Dermis microvascular lymphatic vessel endothelial cell (primary cell): ENCODE measurements at places on chromosomes 7 and 10.

DNA sequence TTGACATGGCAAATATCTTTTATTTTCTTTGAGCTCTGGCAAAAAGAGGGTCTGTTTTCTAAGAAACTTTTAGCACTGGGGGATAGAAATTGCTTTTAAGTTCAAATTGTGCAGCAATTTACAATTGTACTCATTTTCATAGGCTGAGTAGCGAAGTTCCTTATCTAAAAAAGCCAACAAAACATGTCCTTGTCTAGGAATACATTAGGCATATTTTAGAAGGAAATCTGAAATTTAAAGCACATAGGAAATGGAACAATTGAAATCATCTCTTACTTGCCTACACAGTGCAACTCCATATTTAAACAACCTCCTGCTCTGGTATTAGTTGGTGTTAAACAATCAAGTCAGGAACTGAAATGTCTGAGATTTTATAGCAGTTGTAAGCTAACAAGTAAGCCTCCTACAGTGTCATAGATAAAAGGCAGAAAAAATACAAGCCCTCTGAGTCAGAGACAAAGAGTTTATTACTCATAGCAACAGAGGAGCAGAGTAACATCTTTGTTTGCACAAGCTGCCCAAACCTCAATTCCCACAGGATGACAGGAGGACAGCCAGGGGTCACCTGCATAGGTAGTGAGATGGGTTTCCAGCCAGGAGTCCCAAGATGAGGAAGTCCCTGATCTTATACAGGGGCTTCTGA, 280.2 kb upstream of the HGF start:
- DNase-seq: no peak

GRCh38 chr10:44233561-44234482, 151.1 kb downstream of the CXCL12 start:
- DNase-seq: no peak

DNA sequence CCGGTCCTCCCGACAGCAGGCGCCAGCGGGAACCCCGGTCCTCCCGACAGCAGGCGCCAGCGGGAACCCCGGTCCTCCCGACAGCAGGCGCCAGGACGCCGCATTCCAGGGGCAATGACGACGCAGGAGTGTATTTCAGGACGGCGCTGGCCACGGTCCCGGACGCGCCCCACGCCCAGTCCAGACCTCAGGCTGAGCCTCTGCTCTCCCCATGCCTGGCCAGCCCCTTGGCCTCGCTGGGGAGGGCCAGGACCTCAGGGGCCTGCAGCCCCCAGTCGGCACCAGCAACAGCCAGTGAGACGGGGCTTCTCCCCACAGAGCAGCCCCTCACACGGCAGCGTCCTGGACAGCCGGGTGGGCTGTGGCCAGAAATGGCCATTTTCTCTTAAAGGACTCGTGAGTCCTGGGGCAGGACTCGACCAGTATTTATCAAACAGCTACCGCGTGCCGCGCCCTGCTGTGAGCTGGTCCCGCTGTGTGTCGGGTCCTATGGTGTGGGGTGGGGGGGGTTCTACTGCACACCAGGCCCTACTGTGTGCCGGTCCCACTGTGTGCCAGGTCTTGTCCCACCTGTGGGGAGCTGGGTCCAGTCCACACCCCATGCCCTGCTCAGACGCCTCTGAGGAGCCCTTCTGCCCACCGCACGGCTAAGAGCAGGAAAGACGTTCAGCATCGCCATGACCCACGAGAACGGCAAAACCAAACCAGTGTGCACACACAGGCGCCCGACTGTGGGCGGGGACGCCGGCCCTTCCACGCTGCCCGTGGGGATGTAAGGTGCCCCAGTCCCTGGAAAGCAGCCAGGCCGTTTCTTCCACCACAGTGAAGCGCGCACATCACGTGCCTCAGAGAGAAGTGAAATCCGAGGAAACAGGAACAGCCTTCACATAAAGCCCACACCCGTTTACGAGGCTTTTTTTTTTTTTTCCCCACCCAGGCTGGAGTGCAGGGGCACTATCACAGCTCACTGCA, 33.3 kb downstream of the GET4 start:
- DNase-seq: peak; percentile 16

GRCh38 chr10:50470345-50470744, 153.4 kb downstream of the SGMS1 start:
- no peak for DNase-seq

DNA sequence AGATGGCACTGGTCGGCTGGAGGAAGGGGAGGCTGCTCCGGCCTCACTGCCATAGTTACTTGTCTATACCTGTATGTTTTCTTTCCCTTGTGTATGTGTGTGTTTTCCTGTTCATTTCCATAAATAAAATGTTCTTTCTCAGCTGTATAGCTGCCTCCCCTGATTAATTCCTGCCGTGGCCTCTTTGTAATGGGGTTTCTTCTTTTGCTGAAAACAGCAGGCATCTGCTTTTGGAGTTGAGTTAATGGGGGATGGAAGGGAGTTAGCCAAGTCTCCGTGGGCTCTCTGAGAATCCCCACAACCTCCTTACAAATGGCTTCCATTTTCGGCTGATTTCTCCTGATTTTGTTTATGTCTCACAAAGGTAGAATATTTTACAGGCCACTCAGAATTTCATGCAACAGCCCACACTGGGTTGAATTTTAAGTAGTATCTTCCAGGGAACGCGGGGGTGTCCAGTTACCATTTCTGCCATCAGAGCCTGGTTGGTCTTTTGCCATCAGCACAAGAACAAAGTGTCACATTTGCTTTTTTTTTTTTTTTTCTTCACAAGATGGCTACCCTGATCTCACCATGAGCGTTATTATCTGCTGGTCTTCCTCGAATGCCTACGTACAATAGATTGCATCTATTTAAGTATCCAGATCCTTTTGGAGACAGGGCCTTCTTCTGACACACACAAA, 88.1 kb upstream of the NRP1 start:
- DNase-seq: no peak

GRCh38 chr7:82049442-82049841, 279.6 kb upstream of the HGF start:
- DNase-seq: peak; percentile 6

DNA sequence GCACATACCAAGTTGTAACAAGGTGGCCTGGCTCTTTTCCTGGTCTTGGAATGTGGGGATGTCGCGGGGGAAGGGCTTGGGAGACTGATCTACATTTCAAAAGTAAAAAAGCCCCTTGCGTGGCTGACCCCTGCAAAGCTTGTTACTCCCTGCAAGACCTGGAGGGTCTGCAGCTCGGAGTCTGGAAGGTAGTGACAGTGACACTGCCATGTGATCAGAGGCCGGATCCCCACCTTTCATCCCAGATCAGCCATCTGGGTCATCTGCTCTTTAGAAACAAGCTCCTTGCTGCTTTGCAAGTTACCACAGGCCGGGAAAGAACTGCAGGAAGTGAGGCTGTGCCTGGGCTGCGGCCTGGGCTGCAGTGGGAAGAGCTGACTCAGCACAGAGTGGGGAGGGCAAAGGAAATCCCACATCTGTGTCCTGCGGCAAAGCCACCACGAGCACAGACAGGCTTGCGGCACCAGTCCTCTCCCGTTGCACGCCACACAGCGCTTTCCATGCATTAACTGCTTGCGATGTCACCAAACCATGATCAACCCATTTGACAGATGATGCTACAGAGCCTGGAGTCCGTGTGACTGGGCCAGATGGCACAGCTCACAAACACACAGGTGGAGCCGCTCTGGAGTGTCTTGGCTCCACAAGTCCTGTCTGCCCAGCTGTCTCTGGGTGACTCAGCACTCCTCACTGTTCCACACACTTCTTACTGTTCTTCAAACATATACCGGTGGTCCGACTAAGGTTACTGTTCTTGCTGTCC, 97.7 kb downstream of the SH3PXD2A start:
- peak; percentile 86 for DNase-seq

DNA sequence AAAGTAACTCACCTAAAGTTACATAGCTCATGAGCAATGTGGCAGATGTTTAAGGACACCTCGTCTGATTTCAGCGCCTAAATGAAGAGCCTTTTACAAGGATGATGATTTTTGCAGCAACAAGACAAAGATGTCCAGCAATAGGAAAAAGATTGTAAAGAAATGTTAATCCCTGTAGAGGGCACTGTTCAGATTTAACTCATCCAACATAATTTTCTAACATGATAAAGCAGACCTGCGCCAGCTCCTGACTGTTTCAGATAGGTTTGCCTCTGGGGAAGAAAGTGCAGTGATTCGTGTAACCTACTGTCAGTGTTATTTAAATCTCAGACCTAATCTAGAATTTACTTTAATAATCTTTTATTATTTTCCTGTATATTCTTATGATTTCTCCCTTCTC, 595.2 kb downstream of the AUTS2 start:
- no peak for DNase-seq

GRCh38 chr10:48251152-48251524, 23.4 kb downstream of the FRMPD2 start:
- DNase-seq: no peak

DNA sequence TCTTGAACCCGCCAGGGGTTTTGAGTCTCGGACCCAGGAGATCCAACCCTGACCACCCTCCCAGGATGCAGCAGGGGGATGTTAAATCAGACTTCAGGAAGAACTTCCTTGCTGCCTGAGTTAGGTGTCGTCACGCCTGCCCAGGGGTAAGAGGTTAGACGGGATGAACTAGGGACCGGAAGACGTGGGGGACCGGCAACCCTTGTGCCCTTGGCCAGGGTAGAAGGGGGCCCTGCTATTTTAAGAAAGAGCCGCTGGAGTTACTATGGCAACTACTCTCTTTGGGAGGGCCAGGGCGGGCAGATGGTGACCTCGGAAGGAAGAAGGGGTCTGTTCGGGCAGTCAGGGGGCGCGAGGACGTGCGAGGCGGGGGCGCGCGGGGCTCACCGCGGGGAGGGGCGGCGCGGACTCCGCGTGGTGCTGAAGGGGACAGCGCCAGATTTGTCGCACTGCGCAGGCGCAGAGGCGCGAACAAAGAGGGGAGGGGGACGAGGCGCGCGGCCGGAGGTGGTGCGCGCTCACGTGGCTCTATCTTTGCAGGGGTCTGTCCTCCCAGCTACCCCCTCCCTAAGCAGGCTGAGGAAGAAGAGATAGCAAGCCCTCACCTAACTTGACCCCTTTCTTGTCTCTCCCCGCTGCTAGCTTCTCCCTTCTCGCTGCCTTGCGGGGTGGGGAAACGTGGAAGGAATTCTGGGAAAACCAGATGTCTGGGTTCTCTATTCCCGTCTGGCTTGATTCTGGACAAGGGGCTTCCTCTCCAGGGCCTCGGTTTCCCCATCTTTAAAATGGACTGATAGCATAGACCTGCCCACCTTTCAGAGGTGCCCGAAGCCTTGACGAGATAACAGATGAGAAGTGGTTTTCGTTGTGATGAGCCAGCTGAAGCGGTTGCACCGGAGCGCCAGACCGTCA, 940 bp upstream of the PSD start:
- no peak for DNase-seq

DNA sequence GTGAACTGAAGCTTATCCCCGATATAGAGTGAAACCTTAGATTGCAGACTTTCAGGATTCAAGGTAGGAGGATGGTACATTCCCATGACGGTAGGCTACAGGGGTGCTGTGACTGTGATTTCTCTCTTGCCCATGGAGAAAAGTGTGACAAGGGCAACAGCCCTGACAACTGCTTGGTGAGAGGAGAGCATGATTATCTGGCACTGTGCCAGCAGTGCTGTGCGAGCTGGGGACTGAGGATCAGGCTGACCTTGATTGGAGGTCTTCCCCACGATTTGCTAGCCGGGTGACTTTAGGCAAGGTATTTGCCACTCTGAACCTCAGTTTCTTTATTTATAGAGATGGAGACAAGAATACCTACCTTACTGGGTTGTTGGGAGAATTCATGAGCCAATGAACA, 229.5 kb downstream of the PTEN start:
- peak; percentile 6 for DNase-seq

DNA sequence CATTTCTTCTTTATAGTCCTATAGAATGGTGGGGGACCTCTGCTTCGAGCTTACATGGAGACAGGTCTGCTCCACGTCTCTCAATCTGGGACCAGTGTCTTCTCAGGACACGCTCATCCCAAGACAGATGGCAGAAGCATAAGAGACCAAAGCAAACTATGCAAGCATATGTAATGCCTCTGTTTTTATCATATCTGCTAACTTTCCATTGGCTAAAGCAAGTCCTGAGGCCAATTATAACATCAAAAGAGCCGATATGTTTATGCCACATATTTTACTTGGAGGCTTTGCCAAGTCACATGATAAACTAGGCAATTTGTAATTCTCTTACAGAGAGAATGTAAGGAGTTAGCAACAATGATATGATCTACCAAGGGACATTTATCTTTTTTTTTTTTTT, 102.6 kb upstream of the NRBF2 start:
- no peak for DNase-seq

DNA sequence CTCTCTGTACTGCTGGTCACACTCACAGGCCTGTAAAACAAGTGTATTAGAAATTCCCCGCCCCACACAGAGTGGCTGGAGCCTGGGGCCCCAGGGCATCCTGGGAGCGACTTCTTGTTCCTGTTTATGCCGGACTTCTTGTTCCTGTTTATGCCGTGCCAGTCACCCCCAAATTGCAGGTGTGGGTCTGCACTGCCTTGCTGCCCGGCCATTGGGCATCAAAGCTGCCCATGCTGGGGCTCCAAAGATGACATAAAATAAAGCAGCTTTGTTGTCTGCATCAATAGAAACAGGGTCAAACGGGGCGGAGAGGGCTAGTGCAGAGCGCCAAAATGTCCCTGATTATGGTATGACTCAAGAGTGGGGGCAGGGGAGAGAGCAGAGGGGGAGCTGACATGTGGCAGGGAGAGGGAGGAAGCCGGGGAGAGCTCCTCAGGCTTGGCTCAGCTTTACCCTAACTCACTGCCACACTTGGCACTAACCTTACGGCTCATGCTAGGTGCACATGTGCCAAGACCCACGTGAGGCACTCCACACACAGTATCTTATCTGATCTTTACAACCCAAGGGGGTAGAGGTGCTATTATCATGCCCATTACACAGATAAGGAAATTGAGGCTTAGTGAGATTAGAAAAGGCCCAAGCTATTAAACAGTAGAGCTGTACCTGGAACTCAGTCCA, 98.4 kb downstream of the PIP4K2A start:
- no peak for DNase-seq

GRCh38 chr10:79405221-79405994, 40.0 kb downstream of the ZCCHC24 start:
- no peak for DNase-seq

GRCh38 chr7:91374321-91374989, 110.2 kb downstream of the FZD1 start:
- DNase-seq: no peak

DNA sequence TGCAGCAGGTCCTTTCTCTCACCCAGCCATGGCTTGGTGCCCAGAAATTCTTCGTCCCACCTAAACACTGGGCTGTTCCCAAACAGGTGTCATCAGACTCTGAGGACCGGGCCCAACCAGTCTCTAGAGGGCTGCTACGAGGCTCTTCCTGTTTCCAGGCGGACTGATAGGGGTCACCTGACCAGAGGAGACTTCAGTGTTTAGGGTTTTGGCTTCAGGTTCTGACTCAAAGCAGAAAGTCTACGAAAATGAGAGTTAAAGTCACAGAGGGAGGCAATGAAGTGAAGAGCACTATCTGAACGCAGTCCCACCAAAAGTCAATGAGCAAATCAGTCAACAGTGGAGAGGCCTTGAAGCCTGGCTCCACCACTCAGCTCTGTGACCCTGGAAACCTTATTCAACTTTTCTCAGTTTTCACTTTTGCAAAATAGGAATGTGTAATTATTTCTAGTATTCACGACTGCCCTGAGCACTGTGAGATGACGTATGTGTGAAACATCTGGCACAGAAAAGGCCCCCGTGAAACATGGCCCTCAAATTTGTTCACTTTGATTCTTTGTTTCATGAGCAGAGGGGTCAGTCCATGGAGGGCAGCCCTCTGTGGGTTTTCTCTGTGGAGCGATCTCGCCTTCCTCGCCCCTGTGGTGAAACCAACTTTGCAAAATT, 189.9 kb upstream of the PDE1C start:
- DNase-seq: no peak
